ENCODE measurements at places on chromosomes 7 and 10.

GRCh38 chr10:108443636-108444035 lies 1279.1 kb upstream of the SORCS1 start:
- DNase-seq = no peak

GRCh38 chr10:15096661-15097010 lies 519 bp upstream of the RPP38 start:
- DNase-seq = no peak

DNA sequence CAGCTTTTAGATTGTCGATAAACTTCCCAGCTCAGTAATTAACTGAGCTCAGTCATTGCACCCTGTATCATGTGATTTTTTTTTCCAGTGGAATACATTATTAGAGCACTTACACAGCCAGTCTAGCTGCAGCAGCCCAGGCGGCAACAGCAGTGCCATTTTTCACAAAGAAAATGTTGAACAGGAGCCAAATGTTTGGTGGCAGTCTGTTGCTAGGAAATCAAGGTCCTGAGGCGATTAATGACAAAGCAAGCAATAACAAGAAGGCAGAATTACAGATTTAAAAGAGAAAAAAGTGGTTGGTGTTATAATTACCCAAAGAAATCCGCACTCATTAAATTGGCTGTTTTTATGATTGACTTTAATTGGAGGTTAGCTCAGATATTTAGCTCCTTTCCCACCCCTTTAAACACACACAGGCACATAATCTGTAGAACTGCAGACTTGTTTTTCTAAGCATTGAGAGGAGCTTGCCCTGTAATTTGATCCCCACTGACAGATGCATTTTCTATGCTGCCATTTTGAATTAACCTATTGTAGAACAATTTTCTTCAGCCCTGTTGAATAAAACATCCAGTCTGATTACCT lies 267.4 kb downstream of the ADK start:
- no peak for DNase-seq

DNA sequence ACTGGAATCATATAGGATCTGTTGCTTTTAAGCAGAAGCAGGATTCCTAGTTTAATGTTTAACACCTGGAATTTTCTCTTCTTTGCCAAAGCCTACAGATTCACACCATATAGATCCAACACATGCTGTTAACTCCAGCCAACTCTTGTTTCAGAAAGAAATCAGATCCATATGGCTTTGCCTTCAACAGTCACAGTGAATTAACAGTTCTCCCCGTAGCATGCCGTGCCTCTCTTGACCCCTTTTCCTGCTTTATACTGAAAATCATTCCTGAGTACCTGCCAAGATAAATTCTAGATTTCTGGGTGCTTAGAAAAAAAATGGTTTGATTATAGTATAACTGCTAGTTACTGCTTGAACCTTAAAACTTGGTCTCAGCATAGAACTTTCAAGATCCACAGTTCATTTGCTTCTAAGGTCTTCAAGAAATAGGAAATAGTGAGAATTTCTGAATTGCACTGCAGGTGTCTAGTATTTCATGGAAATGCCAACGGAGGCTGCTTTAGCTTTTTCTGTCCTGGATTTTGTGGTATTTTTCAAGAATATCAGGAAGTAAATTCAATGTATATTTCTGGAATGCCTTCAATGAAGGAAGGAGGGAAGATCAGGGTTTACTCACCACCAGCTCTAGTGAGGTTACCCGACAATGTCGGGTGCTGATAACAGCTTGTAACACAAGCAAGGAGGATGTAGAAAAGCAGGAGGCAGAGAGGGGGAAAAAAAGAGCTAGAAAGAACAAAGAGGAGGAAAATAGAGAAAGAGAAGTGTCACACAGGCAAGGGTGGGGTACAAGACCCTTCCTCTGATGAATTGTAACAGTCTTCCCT lies 6.6 kb downstream of the AASS start:
- DNase-seq = peak; percentile 66

GRCh38 chr7:43873300-43873699 lies 4.0 kb upstream of the MRPS24 start:
- peak; percentile 63 for DNase-seq

DNA sequence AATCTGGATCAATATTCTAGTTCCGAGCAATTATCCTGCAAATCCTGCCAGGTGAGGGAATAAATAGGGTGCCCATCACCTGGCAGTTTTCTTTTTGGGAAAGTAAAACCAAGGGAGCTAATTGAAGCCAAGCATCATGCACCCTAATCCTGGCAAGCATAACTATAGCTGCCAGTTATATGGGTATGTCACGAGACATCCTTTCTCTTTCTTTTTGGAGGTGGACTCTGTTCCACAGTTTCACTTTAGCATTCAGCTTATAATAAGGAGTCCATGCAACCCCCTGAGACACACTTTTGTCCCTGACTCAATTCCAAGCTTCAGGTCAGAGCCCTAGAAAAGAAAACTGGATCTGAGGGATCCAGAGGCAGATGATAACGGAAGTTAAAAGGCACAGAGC lies 222.5 kb downstream of the PHF14 start:
- no peak for DNase-seq

- DNase-seq = no peak
Measured at GRCh38 chr10:60029475-60029874, 123.1 kb upstream of the CCDC6 start.

- DNase-seq = no peak
Measured at GRCh38 chr7:68183176-68183575, 1186.5 kb downstream of the TYW1 start.

GRCh38 chr10:15320522-15321203 lies 50.4 kb downstream of the FAM171A1 start:
- DNase-seq = peak; percentile 28

- DNase-seq = no peak
Measured at GRCh38 chr7:38224392-38224791, 46.3 kb downstream of the STARD3NL start.

DNA sequence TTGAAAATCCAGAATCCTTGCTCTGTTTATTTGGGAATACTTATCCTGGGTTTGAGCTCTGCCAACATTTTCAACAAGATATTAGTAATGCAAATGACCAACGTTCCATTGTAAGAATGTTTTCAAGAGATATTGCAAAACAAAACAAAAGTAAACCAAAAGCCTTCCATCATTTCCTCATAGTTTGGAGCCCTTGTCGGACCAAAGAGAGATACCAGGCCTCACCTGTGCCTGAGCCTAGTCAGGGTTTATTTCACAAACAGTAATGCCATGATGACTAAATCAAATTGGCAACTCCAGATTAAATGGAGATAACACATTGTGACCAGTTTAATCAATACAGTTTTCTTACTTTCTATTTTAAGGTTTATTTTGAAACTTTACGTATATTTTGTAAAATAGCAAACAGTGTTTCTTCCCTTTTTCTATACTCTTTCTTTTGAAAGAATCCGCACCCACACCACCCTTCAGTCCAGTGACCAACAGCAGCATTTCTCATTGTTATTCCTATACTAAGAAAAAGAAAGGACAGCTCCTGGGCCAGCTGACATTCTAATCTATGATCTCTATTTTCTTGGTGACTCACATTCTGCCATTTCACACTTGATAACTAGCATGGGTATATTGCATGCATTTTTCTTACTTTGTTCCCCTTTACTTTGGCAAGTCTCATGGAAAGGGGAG lies 168.5 kb upstream of the MEOX2 start:
- peak; percentile 16 for DNase-seq

DNA sequence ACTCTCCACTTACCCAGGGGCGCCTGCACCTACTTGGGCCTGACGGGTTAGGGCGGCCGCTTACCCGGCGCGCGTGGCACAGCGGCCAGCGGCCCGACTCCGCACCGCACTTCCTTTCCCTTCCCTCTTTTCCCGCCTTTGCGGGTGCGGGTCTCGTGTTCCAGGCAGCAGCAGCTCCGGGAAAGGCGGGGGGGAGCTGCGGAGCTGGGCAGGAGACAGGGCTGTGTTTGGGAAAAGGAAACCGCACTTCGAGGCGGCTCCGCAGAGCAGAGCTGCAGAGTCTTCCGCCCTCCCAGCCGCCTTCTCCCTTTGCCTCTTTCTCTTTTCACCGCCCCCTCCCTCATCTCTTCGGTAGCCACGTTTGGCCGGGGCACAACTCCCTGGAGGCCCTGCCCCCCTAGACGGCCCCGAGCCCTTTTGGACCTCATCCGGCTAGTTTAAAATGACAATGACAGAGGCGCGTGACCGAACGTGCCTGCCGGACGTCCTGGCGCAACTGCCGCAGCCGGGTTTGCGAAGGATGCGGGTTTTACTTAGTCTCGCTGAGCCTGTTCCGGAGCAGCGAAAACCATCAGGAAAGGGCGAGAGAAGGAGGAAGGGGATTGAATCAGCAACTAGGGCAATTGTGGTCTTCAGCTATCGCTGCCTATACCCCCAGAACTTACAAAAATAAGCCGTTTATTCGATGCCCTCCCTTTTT lies 7.9 kb upstream of the PAX2 start:
- DNase-seq = no peak

GRCh38 chr7:128947854-128948253 lies 10.1 kb downstream of the IRF5 start:
- DNase-seq = no peak

GRCh38 chr10:75974080-75974479 lies 542.7 kb downstream of the LRMDA start:
- DNase-seq = no peak

DNA sequence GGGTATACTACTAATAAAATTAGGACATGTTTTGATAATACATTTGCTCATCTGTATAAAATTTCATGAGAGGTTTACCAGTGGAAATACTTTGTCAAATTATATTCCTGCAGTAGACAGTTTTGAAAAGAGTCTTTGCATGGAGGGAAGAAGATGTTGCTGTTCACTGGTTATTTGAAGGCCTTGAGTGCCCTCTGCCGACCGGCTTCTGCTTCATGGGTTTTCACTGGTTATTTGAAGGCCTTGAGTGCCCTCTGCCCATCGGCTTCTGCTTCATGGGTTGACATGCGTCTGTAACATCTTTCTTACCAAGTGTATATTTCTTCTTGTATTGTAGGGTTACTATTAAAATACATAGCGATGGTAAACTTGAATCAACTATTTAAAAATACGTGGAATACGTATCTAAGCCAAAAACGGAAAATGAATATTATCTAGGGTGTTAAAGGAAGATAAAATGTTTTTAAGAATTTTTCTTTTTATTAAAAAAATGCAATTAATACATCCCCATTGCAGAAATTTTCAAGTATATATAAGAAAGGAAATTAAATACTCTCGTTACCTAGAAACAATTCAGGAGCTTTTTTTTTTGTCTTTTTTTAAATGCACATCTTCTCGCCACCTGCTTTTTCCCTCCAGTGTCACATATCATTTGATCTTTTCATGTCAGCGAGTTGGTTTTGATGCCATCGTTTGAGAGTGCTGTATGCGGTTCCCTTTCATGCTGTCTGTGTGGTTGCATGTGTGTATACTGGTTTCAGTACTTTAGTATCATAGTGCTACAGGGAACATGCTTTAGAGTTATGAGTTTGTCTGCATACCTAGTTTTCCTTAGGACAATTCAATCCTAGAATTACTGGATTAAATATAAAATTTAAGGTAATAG lies 73.4 kb downstream of the SHH start:
- DNase-seq = peak; percentile 76

DNA sequence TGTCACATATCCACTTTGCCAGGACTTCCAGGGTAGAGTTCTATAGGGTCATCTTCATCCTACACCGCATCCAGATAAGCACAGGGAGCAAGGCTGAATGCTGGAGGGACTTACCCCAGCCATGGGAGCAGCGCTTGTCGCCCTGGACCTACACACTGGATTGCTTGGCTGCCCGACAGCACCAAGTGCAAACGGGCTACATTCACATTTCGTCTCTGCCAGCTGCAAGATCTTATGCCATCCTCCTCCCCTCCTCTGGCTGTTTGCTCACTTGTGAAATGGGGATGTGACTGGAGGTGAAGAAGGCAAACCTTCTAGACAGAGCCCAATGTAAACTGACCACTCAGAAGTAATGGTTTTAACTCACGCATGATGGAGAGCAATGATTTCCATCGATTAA lies 1.0 kb downstream of the DDC start:
- no peak for DNase-seq

DNA sequence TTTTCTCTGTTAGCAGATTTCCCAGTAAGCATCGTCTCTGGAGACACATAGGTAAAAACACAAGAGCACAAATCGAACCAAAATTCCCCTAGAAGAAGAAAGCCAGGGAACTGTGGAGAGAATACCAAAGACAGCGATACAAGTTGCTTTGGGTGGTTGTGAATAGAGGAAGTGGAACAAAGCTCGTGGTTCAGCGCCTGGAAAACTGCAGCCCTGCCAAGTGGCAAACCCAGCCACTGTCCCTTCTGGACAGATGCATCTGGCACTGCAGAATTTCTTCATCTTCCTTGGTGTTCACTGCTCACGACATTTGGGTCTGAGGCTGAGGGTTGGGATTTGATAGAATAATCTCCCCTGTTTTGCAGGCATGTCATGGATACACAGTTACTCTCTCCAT lies 733.8 kb downstream of the PARD3 start:
- DNase-seq = no peak

- peak; percentile 71 for DNase-seq
Measured at GRCh38 chr10:89332123-89332633, 4.4 kb downstream of the IFIT3 start.

DNA sequence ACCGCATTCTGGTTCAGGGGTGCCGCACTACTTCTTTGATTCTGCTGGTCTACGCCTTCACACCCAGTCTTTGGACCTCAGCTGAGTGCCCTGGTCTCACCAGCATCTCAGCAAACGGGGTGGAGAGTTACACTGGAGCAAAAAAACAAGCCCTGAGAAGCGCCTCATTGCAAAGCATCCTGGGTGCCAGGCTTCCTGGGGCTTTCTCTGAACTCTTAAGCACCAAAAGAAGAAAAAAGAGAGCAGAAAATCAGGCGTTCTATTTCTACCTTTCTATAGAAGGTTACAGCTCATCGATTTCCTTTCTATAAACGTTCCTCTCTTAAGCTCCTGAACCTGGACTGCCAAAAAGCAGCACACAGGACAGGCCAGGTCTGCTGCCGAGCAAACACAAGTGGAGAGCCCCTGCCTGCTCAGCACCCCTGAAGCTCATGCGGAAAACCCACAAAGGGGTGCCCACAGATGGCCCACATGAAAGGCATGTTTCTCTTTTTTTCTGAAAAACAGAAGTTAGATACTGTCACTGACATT lies 217.9 kb downstream of the SFMBT2 start:
- no peak for DNase-seq

GRCh38 chr7:16727736-16728135 lies 25.8 kb upstream of the TSPAN13 start:
- DNase-seq = no peak

DNA sequence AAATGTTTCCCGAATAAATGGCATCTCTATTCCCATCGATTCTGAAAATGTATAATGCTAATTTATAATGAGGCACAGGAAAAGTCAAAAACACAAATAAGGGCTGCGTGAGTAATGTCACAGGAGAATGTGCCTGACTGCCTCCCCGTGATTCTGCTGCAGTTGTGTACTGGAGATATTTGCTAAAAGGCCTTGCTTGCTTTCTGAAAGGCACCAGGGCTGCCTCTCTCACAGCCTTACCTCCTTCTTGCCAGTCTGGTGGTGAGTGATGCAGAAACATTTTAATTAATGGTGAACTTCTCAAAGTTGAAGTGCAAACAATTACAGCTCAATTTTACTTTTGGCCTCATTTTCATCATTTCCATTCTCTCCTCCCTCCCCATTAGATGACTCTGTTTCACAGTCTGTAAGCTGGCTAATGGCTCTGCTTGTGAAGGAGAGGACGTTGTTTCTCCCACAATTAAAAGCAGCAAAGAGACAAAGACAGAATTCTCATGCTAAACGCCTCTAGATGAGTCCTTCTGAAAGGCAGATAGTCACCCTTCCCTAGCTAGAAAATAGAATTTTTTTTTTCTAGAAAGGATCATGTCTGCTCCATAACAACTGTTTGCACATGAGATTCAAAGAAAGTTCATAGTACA lies 377.6 kb downstream of the MDFIC start:
- no peak for DNase-seq

All from amniotic epithelial cell (primary cell).